ENCODE measurements at places on chromosomes 12 and 14.

GRCh38 chr14:59187802-59188460 lies 536 bp upstream of the DAAM1 start:
- DNase-seq = no peak

DNA sequence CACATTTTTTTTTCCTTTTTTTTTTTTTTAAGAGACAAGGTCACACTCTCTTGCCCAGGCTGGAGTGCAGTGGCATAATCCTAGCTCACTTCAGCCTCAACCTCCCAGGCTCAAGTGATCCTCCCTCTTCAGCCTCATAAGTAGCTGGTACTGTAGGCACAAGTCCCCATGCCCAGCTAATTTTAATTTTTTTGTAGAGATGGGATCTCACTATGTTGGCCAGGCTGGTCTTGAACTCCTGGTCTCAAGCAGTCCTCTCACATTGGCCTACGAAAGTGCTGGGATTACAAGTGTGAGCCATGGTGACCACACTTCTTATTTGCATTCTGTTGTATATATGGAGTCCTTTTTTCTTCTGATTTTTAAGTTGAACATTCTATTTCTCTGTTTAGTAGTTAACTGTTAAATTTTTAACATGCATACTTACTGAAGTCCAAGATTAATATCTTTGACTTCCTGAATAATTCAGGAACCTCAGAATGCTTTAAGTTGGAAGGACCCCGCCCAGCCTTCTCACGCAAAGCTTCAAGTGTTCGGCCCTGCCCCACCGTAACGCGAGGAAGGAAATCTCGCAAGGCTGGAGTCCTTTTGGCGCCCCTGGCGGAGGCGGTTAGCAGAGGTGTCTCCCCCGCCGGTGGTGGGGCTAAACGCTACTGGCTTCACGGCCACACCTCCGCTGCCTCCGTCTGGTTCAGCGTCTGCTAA lies 21.6 kb downstream of the SPATS2 start:
- no peak for DNase-seq

DNA sequence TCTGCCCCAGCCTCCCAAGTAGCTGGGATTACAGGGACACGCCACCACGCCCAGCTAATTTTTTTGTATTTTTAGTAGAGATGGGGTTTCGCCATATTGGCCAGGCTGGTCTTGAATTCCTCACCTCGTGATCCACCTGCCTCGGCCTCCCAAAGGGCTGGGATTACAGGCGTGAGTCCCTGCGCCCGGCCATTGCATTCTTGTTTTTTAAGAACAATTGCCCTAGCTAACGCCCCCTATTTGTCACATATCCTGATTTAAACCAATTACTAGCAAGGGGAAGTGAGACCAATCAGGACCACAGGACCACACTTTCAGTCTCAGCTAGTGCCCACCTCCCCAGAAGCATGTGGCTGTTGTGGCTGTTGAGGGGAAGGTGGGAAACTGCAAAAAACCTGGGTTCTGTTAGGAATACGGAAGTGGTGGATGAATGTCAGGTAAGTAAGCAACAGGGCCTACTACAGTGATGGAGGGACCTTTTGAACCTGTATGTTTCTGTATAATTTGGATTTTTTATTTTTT lies 37.8 kb upstream of the NFYB start:
- no peak for DNase-seq

DNA sequence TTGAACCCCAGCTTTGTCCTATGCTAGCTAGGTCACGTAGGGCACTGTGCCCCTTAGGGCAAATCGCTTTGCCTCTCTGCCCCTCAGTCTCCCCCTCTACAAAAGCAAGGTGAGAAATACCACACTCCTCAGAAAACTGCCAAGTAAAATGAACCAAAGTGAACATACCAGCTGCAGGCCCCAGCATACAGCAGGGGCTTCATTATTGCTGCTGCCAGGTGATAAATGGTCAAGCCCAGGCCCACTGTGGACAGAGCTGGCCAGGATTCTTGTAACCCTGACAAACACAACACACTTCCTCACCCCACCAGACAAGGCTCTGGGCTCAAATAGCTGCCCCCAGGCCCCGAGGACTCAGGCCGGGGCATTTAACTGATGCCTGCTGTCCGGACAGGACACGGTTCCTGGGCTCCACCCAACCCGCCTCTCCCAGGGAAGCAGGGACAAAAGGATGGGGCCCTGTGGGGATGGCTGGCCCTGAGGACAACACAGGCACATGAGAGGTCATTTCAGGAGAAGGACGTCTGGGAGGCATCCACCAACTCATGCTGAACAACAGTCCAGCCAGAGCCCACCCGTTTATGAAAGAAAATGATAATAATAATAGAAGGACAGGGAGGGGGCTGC lies 36.7 kb downstream of the NCOR2 start:
- no peak for DNase-seq

- DNase-seq = no peak
Measured at GRCh38 chr14:76715511-76716081, 45.7 kb upstream of the VASH1 start.

DNA sequence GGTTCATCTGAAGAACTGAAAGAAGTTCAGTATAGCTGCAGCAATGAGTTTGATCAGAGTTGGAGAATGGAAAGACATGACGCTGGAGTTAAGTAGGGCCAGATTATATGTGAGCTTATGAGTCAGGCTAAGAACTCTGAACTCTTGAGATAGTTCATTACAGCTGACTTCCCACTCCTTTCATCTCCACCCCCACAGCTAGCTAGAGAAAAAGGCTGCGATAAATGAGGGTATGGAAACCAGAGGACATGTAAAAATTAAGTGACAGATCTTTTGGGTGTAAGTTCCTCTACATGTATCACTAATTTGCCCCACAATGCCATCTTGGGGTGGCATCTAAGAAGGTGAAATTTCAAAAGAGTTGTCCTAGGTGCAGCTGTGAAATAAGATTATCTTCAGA lies 28.6 kb downstream of the PYM1 start:
- no peak for DNase-seq

- DNase-seq = no peak
Measured at GRCh38 chr12:71694099-71694820, 8.4 kb downstream of the TMEM19 start.

DNA sequence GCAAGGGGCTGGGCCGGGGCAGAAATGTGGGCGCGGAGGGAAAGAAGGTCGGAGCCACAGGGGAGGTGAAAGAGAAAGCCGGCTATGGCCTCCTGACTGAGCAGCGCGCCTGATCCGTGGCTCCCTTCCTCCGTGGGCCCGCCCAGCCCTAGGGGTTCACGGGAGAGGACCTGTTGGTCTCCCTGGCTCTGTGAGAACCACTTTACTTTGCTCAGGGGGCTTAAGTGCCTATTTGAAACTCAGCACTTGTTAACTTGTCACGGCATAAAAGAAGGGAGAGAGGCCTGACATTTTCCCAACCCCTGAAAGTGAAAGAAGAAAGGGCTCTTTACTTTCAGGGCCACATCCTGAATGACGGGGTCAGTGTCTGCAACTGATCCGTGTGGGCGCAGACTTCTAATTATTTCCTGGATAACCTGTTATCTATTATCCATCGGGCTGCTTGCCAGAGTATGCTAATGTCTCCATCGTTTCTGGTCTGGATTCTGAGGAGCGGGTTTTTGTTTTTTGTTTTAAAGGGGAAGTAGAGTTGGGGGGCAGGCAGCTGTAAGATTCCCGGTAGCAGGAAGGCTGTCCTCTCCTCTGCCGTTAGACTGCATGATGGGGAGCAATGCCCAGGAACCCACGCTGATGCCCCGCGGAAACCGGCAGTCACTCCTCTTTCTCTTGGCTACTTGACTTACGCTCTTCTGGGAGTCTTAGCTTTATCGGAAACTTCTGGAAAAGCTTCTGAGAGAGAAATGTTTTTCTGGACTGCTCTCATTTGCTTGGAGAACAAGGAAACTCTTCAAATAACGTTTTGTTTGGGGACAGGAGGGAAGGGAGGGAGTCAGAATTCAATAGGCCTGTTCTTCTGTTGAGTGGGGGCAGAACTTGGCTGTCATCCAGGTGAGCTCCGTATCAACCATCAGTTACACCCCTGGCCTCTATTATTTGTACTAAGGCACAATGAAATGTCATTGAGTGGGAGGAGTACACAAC lies 127.7 kb upstream of the MAX start:
- peak; percentile 60 for DNase-seq

DNA sequence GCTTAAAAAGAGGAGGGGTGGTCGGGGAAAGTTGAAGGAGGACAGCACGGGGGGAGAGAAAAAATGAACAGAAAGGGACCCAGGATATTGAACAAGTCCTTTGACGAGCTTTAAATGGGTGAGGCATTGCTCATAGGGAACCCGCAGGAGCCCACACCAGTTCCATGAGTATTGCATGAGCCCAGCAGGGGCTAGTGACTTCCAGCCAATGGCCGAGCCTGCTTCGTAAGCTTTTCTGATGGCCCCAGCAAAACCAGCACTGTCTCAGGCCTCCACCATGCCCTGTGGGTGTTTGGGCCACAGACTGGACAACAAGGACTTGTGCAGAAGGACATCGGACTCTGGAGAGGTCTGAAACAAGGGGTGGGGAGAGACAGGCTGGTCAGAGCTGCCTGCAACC lies 109.5 kb downstream of the ZFP36L1 start:
- DNase-seq = no peak

GRCh38 chr14:94000267-94000666 lies 3.2 kb downstream of the CCDC197 start:
- DNase-seq = no peak

GRCh38 chr14:102206918-102207317 lies 67.2 kb downstream of the WDR20 start:
- DNase-seq = no peak

- no peak for DNase-seq
Measured at GRCh38 chr14:50544911-50545310, 12.5 kb upstream of the MAP4K5 start.

DNA sequence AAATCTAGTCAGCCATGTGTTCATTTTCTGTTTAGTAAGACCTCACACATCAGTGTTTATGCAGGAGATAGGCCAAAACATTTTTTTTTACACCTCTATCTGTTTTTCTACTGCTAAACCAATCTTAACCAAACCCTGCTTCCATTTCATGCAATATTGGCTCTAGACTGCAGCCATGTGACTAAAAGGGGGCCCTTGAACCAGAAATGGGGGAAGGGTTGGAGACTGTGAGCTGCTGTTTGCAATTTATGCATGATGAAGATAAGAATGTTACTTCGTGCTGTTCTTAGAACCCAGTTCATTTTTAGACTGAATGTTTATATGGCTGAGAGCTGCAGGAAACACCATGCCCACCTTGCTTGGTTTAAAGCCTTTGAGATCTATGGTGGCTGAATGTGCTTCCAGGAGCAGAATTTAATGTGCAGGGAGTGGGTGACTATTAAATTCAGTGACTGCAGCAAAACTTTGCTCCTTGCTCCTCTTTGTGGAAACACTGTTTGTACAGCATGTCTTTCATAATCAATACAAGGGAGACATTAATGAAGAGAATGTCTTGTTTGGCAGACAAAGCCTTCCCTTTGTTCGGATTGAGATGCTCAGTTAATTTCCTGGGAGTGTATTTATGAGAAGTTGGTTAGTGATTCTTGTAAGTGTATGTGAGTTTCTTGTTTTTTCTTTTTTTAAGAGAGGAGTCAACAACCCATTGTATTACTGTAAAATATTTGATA lies 53.6 kb downstream of the CHST11 start:
- no peak for DNase-seq

- no peak for DNase-seq
Measured at GRCh38 chr14:77306416-77306815, 14.3 kb downstream of the POMT2 start.

GRCh38 chr14:70203686-70204085 lies 14.9 kb upstream of the SLC8A3 start:
- DNase-seq = no peak

- DNase-seq = no peak
Measured at GRCh38 chr12:126784328-126784921, 1482.5 kb upstream of the TMEM132C start.

GRCh38 chr14:85529803-85530574 lies at the start of gene FLRT2:
FLRT2 (plus strand) TSS chr14:85530144; CDS start chr14:85621515, 91,371 bp downstream.
- no peak for DNase-seq

GRCh38 chr12:31492599-31493196 lies 98.2 kb downstream of the DENND5B start:
- no peak for DNase-seq

GRCh38 chr12:68234140-68234539 lies 8.5 kb upstream of the IL26 start:
- no peak for DNase-seq

DNA sequence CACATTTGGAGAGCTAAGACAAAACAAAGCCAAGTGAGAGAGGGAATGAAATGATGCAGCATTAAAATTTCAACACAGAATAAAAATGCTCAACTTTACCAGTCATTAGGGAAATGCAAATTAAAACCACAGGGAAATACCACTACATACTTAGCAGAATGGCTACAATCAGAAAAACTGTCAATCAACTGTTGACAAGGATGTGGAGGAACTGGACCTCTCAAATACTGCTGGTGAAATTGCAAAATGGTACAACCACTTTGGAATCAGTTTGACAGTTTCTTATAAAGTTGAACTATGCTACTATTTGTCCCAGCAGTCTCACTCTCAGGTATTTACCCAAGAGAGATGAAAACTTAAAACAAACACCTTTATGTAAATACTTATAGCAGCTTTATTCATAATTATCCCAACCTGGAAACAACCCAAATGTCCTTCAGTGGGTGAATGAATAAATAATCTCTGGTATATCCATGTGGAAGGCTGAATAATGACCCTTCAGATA lies 43.8 kb upstream of the KTN1 start:
- DNase-seq = no peak

GRCh38 chr12:12176402-12176801 lies 90.4 kb downstream of the LRP6 start:
- no peak for DNase-seq

- DNase-seq = no peak
Measured at GRCh38 chr12:6301721-6302120, 8.8 kb upstream of the PLEKHG6 start.

- no peak for DNase-seq
Measured at GRCh38 chr14:101596742-101597141, 35.4 kb downstream of the DIO3 start.

- no peak for DNase-seq
Measured at GRCh38 chr14:100692859-100693558, 33.7 kb upstream of the DLK1 start.

GRCh38 chr14:97916100-97916499 lies 1118.9 kb downstream of the VRK1 start:
- DNase-seq = no peak

GRCh38 chr14:78986989-78987388 lies 816.8 kb downstream of the NRXN3 start:
- no peak for DNase-seq

- no peak for DNase-seq
Measured at GRCh38 chr12:77384941-77385340, 319.6 kb upstream of the E2F7 start.

GRCh38 chr12:8553088-8553627 lies 12.5 kb upstream of the CLEC4E start:
- DNase-seq = no peak

GRCh38 chr12:65305346-65305950 lies 27.0 kb downstream of the MSRB3 start:
- no peak for DNase-seq

Measured in NCI-H2081 treated with DMSO at 0.1 percent for 48 hours (cell line).